ENCODE measurements at places on chromosomes 4 and X.

GRCh38 chrX:153739754-153740486, 15.3 kb downstream of the ABCD1 start:
- no peak for DNase-seq

DNA sequence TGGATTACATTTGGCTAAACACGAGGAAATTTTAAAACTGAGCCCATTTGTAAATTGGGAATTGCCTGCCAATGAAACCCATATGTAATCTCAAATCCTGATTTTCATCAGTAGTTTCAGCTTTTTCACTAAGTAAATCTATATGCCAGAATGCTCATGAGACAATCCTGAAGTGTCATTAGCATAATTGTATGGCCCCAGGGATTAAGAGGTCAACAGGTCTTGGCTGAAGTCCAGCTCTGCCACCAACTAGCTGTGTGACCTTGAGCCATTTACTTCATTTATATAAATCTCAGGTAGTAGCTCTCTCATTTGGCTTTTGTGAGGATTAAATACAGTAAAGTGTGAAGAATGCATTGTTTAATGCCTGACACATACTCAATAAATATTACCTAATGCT, 320.5 kb upstream of the EMCN start:
- peak; percentile 44 for DNase-seq

DNA sequence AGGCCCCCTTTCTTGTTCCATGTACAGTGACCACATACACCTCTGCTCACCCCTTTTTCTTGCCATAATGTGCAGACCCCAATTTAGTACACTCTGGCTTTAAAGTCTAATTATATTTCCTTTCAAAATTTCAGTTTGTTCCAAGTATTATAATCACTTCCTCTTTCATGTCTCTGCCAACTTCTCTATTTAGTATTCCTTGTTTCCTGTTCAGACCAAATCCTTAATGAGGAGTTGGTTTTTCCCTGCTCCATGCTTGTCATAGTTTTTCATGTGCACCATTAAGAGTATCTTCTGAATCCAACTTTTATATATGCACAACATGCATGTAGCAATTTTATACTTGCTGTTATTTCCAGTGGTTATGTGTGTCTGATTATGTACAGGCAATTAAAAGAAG, 32.3 kb downstream of the USP53 start:
- DNase-seq: no peak

GRCh38 chrX:41384051-41384705, 50.2 kb downstream of the DDX3X start:
- DNase-seq: no peak

DNA sequence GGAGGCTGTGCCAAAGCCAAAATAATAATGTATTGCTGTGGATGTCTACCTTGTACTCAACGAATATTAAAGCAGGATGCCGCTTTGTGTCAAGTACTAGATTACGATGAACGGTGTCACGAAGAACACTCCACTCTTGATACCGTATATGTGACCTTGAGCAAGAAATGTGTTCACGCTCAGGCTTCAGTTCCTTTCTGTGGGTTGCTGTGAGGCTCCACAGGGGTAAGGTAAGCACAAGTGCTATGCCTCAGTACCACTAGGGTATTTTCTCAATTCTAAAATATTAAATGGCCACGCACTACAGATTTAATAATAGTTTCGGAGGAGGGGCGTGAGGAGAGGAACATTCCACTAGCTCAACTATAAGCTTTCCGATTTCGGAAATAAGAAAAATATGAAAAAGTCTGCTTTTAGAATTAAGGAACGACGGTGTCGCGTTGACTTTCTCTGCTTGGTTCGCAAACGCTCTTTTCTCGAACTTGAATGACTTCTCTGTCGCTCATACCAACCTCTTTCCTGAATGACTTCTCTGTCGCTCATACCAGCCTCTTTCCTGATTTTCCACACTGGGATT, 607 bp upstream of the SCOC start:
- DNase-seq: peak; percentile 31

DNA sequence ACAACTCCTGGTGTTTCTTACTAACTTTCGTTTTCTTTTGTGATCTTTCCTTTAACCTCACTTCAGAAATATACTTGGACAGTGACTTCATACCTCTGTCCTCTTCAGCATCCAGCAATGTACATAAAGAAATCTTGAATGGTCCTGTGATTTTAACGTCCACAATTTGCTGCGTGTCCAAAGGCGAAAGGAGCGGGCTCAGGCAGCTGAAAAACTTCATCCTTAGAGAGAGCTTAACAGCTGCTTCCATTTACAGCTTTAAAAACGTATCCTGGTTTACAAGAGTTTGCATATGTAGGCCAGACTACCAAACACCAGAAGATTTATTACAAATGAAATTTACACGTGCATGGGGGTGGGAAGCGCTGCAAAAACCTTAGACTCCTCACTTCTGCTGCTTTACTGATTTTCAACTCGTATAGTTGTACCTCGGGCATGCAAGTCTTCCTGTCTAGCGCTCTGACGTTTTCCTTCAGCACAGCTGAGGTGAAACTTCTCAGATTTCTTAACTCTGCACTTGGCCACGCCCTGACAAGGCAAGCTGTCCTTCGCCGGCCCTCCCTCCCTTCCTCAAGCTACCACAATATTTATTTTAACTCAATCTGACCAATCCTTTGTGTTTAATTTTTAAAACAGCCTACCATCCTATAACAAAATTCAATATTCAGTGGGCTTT, 406.4 kb downstream of the FAM47A start:
- no peak for DNase-seq

DNA sequence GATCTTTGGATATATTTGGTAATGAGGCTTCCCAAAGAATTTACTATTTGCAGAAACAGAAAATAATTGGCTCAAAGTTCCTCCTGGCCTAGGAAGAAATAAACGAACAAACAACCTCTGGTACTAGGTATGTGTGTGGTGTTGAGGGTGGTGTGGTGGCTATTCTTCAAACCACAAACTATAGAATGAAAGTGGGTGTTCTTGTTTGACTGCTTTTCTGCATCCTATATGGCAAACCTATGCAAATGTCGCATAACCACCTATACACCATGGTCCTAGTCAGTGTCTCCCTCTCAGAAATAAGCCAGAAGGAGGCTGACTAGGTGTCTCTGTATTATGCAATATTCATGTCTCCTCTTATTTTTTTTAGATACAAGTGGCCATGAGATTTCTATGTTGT, 106.6 kb upstream of the PCDH18 start:
- no peak for DNase-seq

DNA sequence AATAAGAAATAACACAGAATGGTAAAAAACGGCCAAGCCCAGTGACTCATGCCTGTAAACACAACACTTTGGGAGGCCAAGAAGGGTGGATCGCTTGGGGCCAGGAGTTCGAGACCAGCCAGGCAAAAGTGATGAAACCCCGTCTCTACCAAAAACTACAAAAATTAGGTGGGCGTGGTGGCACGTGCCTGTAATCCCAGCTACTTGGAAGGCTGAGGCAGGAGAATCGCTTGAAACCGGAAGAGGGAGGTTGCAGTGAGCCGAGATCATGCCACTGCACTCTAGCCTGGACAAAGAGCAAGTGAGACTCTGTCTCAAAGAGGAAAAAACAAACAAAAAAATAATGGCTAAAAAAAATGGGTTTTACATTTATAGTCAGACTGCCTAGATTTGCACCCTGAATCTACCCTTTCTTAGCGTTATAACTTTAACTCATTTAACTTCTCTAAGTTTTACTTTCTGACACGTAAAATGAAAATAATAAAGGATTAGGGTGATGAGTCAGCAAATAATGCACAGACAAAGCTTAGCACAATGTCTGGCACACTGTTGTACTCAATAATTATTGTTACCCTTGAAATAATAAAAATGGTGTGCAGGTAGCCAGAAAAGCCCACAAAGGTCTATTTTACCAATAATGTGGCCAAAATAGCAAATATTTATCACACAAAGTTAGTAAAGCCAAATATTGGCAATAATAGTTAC, 55.0 kb downstream of the ATP11C start:
- no peak for DNase-seq

DNA sequence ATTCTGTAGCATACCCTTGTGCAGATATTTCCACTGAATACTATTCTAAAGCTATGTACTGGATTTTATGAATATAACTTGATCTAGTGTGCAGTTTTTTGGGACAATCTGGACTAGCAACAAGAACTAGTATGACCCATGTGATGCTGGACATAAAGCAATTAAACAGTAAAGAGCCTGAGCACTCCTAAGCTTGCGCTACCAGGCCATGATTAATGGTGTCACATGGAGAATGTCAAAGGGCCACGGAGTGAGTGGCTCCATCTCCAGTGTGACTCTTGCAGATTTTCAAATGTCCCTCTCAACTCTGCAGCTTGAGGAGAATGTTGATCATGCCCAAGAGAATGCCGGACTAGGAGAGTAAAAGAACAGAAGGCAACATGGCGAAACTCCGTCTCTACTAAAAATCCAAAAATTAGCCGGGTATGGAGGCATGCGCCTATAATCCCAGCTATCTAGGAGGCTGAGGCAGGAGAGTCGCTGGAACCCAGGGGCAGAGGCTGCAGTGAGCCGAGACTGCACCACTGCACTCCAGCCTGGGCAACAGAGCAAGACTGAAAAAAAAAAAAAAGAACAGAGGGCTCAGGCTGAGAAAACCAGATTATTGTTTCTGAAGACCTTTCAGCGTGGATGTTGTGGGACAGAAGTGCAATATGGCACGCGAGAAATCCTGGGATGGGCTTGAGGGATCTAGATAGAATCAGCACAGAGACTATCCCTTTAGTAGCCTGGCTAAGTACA, 45.0 kb downstream of the TIGD2 start:
- no peak for DNase-seq

GRCh38 chr4:142088906-142089305, 452.5 kb downstream of the IL15 start:
- no peak for DNase-seq

GRCh38 chr4:8547108-8547911, 32.9 kb upstream of the GPR78 start:
- no peak for DNase-seq

- no peak for DNase-seq
Observed at GRCh38 chr4:172892300-172892699, 276.3 kb upstream of the GALNT7 start.

DNA sequence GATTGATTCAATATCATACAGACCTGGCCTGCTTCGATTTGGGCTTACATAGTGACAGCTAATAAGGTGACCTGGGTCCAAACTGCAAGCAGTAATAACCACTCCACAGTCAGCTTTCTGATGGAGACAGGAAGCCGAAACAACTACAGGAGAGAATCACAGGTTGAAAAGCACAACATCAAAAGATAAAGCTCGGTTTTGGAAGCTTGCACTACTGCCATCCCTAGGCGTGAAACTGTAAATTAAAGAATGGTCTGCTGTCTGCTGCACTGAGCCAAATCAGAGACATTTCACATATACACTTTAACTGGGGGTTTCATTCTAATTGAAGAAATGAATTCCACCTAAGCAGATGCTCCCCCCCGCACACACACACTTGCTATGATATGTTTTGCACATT, 116.3 kb downstream of the DHX15 start:
- no peak for DNase-seq
